Cardiac muscle cell (in vitro differentiated cells and primary cell): ENCODE measurements at places on chromosomes 4 and X.

GRCh38 chrX:119667111-119667878, 25.7 kb downstream of the SEPTIN6 start:
- no peak for DNase-seq

DNA sequence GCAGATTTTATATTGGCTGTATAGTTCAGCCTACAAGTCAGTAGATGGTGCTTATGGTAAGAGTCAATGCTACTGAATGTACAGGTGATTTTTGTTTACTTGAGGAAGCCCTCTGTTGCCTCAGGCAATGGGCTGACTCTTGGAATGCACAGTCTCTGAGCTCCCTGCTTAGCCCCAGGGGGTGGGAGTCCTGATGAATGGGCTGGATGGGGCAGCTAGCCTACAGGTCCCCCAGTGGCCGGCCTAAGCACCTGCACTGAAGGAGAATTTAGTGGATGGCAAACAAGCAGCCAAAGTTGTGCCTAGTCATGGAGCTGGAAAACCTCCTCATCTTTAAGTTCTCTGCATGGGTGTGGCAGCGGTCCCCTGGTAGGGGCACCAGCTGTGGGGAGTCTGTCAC, 101.8 kb upstream of the CXorf51B start:
- DNase-seq: no peak

GRCh38 chr4:66591968-66592367, 921.7 kb upstream of the EPHA5 start:
- DNase-seq: no peak

- DNase-seq: no peak
These were observed 14.9 kb downstream of the VSIG1 start for GRCh38 chrX:108059801-108060200.

DNA sequence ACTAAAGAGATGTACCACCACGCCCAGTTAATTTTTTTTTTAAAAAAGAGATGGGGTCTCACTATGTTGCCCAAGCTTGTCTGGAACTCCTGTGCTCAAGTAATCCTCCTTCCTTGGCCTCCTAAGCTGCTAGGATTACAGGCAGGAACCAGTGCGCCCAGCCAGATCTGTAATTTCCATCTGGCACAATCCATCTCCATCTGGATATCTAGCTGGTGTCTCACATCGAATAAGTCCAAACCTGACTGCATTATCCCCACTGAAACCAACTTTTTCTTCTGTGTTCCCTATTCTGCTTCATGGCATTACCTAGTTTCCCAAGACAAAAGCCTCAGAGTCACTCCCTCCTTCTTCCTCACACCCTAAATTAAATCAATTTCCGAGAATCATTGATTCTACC, 125.8 kb upstream of the TEX13C start:
- no peak for DNase-seq

- no peak for DNase-seq
These were observed 171.4 kb downstream of the GPC3 start for GRCh38 chrX:133813971-133814370.

- DNase-seq: no peak
These were observed 120.9 kb downstream of the CHIC2 start for GRCh38 chr4:53943345-53944085.

DNA sequence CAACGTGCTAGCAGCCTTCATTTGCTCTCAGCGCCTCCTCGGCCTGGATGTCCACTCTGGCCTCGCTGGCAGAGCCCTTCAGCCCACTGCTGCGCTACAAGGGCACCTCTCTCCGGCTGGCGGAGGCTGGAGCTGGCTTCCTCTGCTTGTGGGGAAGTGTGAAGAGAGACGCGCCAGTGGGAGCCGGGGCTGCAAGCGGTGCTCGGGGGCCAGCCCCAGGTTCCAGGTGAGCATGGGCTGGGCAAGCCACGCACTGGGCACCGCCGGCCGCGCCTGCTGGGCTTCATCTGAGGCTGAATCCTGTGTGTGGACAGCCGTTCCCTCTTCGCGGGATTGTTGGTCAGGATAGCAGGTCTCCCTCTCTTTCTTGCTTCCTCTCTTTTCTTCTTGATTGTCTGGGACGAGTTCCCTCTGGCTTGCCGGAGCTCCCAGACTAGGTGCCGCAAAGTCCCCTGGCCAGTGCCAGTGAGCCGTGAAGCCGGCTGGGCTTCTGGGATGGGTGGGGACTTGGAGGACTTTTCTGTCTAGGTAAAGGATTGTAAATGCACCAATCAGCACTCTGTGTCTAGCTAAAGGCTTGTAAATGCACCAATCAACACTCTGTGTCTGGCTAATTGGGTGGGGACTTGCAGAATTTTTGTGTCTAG, 165.0 kb downstream of the HEPH start:
- no peak for DNase-seq

DNA sequence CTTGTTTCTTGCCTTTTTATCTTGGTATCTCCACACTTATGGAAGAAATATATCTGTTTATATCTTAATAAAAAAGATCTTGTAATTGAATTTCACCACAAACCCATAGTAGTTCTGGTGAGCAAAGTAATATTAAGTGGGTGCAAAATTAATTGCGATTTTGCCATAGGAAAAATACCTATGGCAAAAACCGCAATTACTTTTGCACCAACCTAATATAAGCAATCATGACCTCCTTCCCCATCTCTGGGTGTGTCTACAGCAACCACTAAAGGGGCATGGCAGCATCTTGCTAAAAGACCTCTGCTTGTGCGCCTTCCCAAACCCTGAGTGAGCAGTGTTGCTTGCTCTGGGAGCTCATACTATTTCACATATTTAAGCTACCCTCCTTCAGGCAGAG, 124.2 kb upstream of the GUCY1A1 start:
- no peak for DNase-seq

DNA sequence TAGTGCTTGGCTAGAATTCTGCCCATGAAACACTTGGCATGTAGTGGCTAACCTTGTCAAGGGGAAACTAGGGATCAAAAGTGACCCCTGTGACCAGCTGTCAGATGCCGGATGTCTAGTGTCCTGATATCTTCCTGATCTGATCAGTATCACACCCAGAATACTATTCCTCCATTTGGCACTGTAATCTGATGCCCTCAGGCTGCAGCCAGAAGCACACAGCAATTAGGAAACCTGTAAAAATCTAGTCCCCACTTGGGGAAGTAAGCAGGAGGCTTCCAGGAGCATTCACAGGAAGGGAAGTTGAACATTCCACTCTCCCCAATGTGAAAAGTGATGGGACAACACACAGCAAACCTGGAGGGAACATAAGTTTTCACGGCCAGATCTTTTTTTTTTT, 125.1 kb downstream of the HS6ST2 start:
- DNase-seq: peak; percentile 20

GRCh38 chr4:88880501-88881226, 176.3 kb downstream of the FAM13A start:
- no peak for DNase-seq

DNA sequence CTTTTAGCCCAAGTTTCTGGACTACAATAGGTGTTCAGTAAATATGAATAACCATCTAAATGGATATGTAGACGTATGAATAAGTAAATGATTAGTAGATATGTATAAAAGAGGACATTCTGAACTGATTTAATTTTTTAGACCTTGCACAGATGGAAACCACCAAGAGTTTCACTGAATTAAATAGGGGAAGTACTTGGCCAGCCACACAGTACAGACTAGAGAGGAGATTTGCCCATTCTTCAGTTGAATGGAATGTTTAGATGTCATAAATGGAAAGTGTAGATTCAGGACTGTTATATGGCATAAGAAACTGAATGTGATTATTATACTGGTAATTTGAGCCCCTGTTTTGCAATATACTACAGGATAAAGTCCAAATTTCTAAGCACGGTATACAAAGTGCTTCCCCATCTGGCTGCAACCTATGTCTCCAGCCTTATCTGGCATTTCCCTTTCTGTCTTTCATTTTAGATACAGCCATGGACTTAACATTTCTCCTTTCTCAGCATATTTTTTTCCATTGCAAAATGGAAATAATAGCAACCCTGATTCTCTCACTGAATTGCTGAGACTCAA, 137.8 kb upstream of the HS3ST1 start:
- no peak for DNase-seq

DNA sequence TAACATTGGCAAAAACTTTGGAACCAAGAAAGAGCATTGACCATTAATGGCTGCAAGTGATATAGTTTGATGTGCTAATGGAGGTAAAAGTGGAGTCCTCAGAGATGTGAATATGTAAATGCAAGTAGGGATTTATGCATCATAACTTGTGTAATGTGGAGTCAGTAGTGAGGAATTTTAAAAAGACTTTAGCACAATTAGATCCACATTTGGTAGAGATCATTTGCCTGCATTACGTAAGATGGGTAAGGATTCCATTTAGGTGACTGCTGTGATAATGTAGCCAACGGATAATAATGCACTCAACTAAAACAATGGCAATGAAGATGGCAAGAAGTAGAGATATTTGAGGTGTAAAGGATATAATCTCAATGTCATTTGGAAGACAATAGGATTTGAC, 1128.4 kb downstream of the ADGRL3 start:
- no peak for DNase-seq

DNA sequence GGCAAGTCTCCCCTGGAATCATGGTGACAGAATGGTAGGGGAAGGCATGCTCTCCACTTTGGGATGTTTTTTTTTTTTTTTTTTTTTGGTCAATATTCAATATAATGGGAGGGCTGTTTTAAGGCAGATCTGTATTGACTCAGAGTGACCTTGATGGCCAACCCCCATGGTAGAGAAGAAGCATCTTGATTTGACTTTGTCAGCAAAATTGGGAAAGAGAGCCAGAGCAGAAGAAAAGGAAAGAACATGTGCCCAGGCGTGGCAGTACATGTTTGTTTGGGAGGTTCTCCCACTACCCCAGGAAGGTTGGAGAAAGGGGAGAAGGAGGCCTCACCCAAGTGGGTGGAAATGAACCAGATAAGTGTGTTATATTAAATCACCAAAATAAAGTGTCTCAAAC, 62.2 kb upstream of the TBC1D9 start:
- DNase-seq: no peak

DNA sequence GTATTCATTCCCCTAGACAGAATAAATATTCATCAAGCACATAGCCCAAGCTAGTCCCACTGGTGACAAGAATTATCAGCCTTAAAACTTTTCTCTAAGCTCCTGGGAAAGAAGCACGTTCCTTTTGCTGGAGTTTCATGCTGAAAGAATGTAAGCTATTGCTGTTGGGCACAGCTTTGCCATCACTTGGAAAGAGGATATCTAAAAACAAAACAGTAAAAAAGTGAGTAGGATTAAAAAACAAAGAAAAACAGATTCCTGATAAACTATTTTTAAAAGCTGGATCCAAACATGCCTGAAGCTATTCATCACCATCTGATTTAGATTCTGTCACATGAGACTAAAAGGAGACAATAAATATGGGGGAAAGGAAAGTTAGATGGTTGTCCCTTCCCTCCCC, 176.8 kb downstream of the SCFD2 start:
- peak; percentile 66 for DNase-seq

- DNase-seq: no peak
These were observed 300.1 kb downstream of the OPHN1 start for GRCh38 chrX:68133181-68133580.

DNA sequence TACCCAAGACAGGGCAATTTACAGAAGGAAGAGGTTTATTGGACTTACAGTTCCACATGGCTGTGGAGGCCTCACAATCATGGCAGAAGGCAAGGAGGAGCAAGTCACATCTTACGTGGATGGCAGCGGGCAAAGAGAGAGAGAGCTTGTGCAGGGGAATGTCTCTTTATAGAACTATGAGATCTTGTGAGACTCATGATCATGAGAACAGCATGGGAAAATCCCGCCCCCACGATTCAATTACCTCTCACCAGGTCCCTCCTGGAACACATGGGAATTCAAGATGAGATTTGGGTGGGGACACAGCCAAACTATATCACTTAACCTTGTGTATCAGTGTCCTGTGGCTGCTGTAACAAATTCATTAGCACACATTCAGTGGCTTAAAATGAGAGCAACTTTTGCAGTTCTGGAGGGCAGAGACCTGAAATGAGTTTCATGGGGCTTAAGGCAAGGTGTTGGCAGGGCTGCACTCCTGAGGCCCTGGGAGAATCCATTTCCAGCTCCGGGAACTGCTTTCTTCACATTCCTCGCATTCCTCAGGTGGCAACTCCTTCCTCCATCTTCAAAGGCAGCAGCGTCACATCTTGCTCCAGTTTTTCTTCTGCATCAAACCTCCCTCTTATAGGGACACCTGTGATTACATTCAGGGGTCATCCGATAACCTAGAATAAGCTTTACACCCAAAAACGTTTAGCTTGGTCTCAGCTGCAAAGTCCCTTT, 22.3 kb upstream of the NSG1 start:
- DNase-seq: no peak

GRCh38 chr4:15799701-15800100, 21.6 kb downstream of the CD38 start:
- DNase-seq: no peak

- no peak for DNase-seq
These were observed 320.4 kb downstream of the SPOCK3 start for GRCh38 chr4:166913926-166914325.
